ENCODE measurements at places on chromosomes 13 and 19. TPM values are rescaled to one million over a fixed set of nuclear protein-coding genes. Genes with fewer than 3 reads are reported as not detected.

TNFRSF19 gene
- polyA plus RNA-seq, result 0.21 TPM

TNFSF9 gene
- polyA plus RNA-seq, result 2.8 TPM

REEP6 gene
- polyA plus RNA-seq, result 20.0 TPM

CLEC4G gene
- 0.70 TPM for polyA plus RNA-seq

KIR3DL1 gene
- not detected for polyA plus RNA-seq

MVB12A gene
- 36.6 TPM for polyA plus RNA-seq

- peak overlapping the region; percentile 76 for H3K27ac ChIP-seq
- H3K4me1 ChIP-seq, result peaks cover 18% of the 10 kb centered on the region
- H3K27me3 ChIP-seq, result no peaks in the 10 kb centered on the region
- no peaks in the 10 kb centered on the region for H3K36me3 ChIP-seq
- H3K4me3 ChIP-seq, result no peak overlapping the region
These were observed 128.8 kb downstream of the SIPA1L3 start for GRCh38 chr19:38035515-38036495.

- 0 out of 2 replicates have a peak overlapping the region, but pooled peaks have one; percentile 59 for H3K27ac ChIP-seq
- peak; percentile 94 for DNase-seq
- no peaks in the 10 kb centered on the region for H3K27me3 ChIP-seq
- H3K4me3 ChIP-seq, result no peak overlapping the region
These were observed 7.7 kb downstream of the NDUFB7 start for GRCh38 chr19:14563989-14564651.

- no peak overlapping the region for H3K4me3 ChIP-seq
- H3K4me1 ChIP-seq, result peaks cover 17% of the 10 kb centered on the region
- no peak for DNase-seq
- no peaks in the 10 kb centered on the region for H3K36me3 ChIP-seq
These were observed 149.8 kb downstream of the EFNB2 start for GRCh38 chr13:106385654-106386053.

GRCh38 chr13:67238277-67238859, 8.2 kb upstream of the PCDH9 start:
- no peak overlapping the region for H3K27ac ChIP-seq
- peaks cover 5% of the 10 kb centered on the region for H3K4me1 ChIP-seq
- no peak overlapping the region for H3K4me3 ChIP-seq
- H3K36me3 ChIP-seq, result no peaks in the 10 kb centered on the region
- no peaks in the 10 kb centered on the region for H3K27me3 ChIP-seq

DNA sequence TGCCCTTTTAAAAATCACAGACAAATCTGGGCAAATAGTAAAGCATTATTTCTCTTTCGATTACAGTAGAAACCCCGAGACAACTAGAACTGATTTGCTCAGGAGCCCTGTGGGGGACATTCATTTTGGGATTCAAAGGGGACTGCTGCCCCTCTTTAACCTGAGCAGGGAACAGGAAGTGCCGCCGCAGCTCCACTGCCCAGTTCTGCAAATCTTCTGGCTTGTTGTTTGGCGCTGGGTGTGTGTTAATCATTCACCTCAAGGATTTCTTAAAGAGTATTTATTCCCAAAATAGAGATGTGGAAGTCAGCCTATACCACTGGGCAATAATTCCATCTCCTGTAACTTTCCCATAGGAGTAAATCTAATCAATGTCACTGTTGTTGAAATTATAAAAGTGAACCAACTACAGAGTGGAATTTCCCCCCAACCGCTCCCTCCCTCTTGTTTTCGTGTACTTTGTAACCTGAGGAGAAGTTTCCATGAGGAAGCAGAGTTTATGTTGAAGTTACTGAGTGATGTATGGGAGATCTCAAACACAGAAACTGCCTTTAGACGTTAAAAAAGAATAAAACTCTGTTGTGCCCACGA, 515.8 kb downstream of the KLF12 start:
- H3K27ac ChIP-seq, result no peak overlapping the region
- DNase-seq, result peak; percentile 13
- no peaks in the 10 kb centered on the region for H3K27me3 ChIP-seq
- H3K4me3 ChIP-seq, result no peak overlapping the region
- no peaks in the 10 kb centered on the region for H3K4me1 ChIP-seq

DNA sequence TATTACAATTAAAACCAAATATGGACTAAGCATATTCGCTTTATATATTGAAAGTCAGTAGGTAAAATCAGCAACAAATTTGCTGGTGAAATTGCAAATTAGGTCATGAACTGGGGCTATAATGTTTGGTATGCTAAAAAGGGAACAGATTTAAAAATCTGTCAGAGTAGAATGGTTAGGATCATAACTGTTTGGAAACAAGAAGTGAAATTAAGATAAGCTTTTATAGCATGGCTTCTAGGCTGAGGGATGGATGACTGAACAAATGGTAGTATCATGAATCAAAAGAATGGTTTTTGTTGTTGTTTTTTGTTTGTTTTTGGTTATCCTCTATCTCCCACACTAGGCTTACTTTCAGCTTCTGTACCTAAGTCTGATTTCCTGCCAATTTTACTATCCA, 1090.4 kb downstream of the PCDH9 start:
- H3K36me3 ChIP-seq, result no peaks in the 10 kb centered on the region
- no peak for DNase-seq
- no peak overlapping the region for H3K4me3 ChIP-seq
- H3K27me3 ChIP-seq, result no peaks in the 10 kb centered on the region
- no peaks in the 10 kb centered on the region for H3K4me1 ChIP-seq
- H3K27ac ChIP-seq, result no peak overlapping the region

GRCh38 chr19:16373989-16374388, 49.4 kb downstream of the KLF2 start:
- no peak overlapping the region for H3K4me3 ChIP-seq
- H3K4me1 ChIP-seq, result no peaks in the 10 kb centered on the region
- H3K27me3 ChIP-seq, result no peaks in the 10 kb centered on the region
- DNase-seq, result no peak

- H3K4me1 ChIP-seq, result peaks cover 40% of the 10 kb centered on the region
- no peaks in the 10 kb centered on the region for H3K36me3 ChIP-seq
- H3K4me3 ChIP-seq, result peak overlapping the region; percentile 83
- no peak for DNase-seq
These were observed 1.6 kb downstream of the JUNB start for GRCh38 chr19:12792853-12793289.

GRCh38 chr13:39353988-39354387, 249.0 kb downstream of the LHFPL6 start:
- no peaks in the 10 kb centered on the region for H3K36me3 ChIP-seq
- H3K27me3 ChIP-seq, result peaks cover 4% of the 10 kb centered on the region
- peaks cover 30% of the 10 kb centered on the region for H3K4me1 ChIP-seq
- H3K27ac ChIP-seq, result no peak overlapping the region
- H3K4me3 ChIP-seq, result no peak overlapping the region

GRCh38 chr19:50401605-50402450, 16.9 kb upstream of the SPIB start:
- no peak overlapping the region for H3K4me3 ChIP-seq
- DNase-seq, result peak; percentile 45
- no peaks in the 10 kb centered on the region for H3K4me1 ChIP-seq
- H3K36me3 ChIP-seq, result peaks cover 4% of the 10 kb centered on the region

GRCh38 chr19:47447470-47448359, 24.0 kb downstream of the SLC8A2 start:
- no peaks in the 10 kb centered on the region for H3K36me3 ChIP-seq
- peaks cover 23% of the 10 kb centered on the region for H3K27me3 ChIP-seq
- H3K27ac ChIP-seq, result peak overlapping the region; percentile 88
- peak; percentile 99 for DNase-seq

- H3K27ac ChIP-seq, result 0 out of 2 replicates have a peak overlapping the region, but pooled peaks have one; percentile 2
- peak overlapping the region; percentile 5 for H3K4me3 ChIP-seq
- peaks cover 57% of the 10 kb centered on the region for H3K4me1 ChIP-seq
- H3K27me3 ChIP-seq, result peaks cover 27% of the 10 kb centered on the region
- DNase-seq, result peak; percentile 49
These were observed 1646.2 kb upstream of the SPRY2 start for GRCh38 chr13:81987159-81987558.

- no peak overlapping the region for H3K27ac ChIP-seq
- H3K27me3 ChIP-seq, result no peaks in the 10 kb centered on the region
These were observed 98.1 kb downstream of the SERP2 start for GRCh38 chr13:44471686-44472085.

DNA sequence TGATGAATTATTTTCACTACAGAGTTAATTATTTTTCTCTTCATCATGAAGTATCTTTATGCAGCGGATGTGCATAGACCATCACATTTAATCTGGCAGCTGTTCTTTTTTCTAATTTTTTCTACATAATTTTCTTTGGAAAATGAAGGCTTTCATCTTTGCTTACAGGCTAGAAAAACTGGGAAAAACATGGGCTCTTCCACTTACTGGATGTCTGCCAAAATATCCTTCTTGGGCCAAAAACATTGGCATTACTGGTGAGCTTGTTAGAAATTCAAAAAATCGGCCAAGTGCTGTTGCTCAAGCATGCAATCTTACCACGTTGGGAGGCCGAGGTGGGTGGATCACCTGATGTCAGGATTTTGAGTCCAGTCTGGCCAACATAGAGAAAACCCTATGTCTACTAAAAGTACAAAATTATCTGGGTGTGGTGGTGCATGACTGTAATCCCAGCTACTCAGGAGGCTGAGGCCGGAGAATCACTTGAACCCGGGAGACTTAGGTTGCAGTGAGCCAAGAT, 176.8 kb downstream of the ZNF737 start:
- DNase-seq, result no peak
- H3K36me3 ChIP-seq, result no peaks in the 10 kb centered on the region
- no peaks in the 10 kb centered on the region for H3K4me1 ChIP-seq
- no peak overlapping the region for H3K4me3 ChIP-seq
